Amniotic epithelial cell (primary cell): ENCODE measurements at places on chromosomes 3 and 15.

GRCh38 chr15:57057134-57057930 lies 138.9 kb downstream of the TCF12 start:
- DNase-seq: no peak

DNA sequence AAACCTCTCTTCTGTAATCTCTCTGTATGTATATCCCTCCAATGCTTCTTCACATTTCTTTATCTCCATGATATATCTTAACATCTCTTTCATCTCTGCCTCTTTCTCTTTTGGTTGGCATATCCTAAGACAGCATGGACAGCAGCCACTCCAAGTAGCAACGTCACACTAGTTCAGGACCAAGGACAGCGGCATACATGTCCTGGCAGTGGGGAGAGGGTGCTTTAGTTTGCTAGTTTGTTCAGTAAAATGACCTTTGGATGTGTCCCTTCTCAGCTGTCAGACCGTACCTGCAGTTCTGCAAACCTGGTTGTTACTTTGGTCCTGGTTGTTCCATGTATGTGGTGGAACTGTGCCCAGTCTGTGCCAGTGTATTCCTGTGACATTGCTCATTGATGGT lies 225.6 kb upstream of the ROPN1 start:
- peak; percentile 78 for DNase-seq

- no peak for DNase-seq
These were observed 59.6 kb downstream of the SMAD3 start for GRCh38 chr15:67124911-67125588.

DNA sequence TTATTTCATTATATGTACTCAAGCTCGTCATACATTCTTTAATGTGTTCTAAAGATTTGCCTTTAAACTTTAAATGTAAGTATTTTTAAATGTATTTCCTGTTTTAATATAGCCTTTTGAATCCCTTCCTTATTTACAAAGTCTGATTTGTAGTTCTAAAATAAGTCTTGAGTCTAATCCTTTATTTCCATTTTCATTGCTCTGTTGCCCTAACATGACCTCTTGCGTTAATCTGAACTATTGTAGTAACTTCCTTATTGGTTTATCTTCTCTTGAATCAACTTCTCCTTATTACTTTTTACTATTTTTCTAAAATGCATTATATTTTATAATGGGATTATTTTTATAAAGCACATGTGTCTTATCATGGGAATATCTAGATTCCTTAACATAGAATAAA lies 24.0 kb downstream of the KNL1 start:
- no peak for DNase-seq

DNA sequence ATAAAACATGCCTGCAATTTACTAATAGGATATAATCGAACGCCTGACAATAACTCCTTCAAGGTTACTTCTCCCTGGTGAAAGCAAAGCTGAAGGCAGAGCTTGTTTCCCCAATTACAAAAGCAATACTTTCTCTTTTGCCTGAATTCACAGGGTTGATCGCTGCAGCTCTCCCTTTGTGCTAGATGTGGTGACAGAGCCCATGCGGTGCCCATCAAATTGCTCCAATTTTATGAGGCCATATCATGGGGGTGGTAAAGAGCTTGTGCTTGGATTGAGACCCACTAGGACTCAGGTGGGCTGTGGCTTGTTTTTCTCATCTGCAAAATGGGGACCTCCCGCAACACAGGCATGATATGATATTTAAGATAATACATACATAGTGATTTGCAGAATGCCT lies 143.4 kb downstream of the GREM1 start:
- no peak for DNase-seq

- DNase-seq: no peak
These were observed 1.2 kb downstream of the ROBO1 start for GRCh38 chr3:79766496-79767193.

DNA sequence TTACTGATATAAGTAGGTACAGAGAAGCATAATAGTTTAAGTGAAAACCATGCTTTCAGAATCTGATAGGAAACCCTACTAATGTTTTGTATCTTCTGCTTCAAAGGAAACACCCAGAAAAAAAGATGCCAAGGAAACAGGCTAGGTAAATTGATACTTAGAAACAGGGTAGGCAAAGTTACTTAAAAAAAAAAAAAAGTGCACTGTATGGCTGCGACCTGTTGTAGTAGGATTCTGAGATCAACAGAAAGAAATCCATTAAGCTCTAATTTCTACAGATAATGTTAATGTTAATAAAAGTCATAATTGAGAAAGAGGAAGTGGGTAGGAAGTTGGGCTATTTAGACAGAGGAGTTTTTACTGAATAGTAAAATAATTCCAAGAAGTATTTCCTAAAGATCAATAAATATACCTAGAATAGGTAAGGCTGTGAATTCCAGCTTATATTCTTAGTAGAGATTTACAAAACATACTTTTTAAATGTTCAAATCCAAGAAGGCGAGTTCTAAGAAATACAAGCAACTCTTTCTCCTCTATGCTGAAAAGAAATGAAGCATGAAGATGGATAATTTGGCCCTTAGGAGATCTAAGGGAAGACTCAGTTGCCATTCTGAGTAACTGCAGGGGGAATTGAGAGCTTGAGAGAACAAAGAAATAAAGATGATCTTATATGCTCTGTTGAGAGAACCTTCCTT lies 24.1 kb upstream of the STT3B start:
- DNase-seq: no peak

DNA sequence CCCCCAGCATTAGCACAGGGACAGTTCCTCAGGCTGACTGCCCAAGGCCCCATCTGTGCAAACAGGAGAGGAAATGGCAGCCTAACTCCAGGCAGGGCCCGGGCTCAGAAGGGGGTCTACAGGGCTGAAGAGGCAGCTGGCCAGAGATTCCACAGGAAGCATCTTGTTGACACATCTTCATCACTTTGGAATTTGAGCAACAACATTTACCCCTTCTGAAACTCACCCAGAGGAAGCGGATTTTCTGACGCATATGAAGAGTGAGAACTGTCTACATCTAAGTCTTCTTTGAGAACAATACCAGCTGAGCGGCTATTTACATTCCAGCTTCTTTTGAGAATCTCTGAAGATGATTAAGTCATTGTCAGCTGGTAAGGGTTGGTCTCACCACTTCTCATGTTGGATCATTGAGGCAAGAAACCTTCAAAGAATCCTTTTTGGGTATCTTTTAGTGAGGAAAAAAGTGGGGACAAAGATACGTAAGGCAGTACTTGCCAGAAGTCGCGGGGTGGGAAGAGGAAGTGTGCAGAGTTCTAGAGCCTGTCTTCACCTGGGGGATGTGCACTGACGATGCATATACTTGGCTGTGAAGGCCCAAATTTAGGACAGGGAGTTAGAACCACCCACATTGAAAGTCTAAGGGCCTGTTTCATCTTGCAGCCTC lies 25.4 kb upstream of the SRP14 start:
- peak; percentile 63 for DNase-seq

DNA sequence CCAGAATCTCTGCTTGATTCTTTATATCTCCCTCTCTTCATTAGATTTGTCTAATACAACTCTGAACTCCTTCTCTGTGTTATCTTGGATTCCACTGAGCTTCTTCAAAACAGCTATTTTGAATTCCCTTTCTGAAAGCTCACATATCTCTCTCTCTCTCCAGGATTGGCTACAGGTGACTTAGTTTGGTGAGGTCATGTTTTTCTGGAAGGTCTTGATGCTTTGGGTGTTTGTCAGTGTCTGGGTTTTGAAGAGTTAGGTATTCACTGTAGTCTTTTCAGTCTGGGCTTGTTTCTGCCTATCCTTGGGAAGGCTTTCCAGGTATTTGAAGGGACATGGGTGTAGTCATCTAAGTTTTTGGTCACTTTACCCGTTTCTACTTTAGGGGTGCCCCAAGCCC lies 781.8 kb downstream of the FHIT start:
- no peak for DNase-seq

- DNase-seq: no peak
These were observed 107.7 kb downstream of the CHCHD4 start for GRCh38 chr3:14016900-14017475.

GRCh38 chr15:25954398-25954797 lies 91.3 kb upstream of the ATP10A start:
- DNase-seq: no peak

DNA sequence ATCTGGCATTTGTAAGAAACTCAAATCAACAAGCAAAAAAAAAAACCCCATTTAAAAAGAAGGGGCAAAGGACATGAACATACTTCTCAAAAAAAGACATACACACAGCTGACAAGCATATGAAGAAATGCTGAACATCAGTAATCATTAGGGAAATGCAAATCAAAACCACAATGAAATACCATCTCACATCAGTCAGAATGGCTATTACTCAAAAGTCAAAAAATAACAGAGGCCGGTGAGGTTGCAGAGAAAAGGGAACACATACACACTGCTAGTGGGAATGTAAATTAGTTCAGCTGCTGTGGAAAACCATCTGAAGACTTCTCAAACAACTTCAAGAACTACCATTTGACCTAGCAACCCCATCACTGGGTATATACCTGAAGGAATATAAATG lies 199.4 kb upstream of the THBS1 start:
- DNase-seq: no peak

DNA sequence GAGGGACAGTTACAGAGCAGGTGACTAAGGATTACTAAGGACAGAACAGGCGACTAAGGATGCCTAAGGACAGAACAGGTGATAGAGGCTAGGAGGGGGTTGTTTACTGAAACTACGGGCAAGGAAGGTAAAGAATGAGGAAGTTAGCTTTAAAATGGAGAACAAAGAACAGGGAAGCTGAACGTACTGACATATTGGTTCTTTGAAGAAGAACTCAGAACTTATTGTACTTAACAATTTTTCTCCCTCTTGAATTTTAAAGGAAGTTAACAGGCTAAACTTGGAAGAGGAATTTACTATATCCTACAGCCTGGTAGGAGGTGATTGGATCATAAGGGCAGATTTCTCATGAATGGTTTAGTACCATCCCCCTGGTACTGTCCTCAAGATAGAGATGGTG lies 290.2 kb downstream of the SHQ1 start:
- no peak for DNase-seq

DNA sequence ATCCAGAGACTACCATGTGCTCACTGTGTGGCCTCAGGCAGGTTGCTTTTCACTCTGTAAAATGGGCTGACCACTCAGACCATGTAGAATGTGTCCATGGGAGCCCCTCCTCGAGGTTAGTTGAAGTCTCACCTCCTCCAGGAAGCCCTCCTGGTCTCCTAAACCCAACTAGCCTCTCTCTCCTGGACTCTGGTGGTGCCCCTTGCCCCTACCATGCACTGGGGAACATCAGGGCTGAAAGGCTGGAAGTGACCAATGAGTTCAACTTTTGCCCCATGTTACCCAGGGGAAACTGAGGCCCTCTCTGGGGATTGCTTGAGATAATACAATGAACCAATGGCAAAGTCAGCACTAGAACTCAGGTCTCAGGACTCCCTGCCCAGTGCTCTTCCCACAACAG lies 69.2 kb upstream of the SLC6A6 start:
- DNase-seq: no peak

GRCh38 chr15:89030311-89030710 lies 57.9 kb upstream of the ABHD2 start:
- DNase-seq: no peak

- DNase-seq: no peak
These were observed 120.0 kb upstream of the C15orf61 start for GRCh38 chr15:67400890-67401289.

DNA sequence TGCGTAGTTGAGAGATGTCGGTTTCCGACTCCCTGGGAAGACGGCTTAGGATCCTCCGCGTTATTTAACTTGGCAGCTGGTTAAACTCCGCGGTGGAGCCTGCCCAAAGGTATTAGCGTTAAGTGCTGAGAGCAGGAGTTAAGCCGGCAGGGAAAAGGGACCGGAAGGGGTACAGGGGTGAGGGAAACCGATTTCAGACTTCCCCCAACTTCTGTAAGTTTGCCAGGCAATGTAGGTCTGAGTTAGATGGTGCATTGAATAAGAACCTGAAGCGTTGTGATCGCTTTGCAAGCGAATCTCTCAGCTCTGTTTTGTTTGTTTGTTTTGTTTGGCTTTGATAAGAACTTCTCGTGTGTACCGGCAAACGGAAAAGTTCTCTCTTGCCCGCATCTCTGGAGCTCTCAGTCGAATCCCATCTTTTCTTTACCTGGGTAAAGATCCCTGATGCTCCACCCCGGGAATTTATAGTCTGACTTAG lies 6.0 kb upstream of the FEZF2 start:
- no peak for DNase-seq

GRCh38 chr3:87461036-87461435 lies 184.7 kb upstream of the POU1F1 start:
- DNase-seq: no peak

DNA sequence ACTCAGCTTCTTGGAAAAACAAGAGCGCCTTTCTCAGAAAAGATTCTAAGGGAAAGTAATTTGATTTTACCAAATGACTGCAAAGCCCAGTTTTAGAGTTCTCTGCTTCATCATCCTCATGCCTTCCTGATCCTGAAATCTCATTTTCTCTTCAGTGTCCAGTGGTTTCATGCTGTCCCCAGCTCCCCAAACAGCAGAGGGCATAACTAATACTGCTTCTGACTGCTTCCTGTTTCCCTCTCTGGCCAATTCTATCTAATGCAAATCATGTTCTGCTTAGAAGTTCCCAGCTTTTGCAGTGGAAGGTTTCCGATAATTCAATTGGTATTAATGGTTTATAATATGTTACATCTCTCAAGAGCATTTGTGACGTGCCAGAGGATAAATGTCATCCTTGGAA lies 161.1 kb downstream of the CLSTN2 start:
- DNase-seq: no peak

DNA sequence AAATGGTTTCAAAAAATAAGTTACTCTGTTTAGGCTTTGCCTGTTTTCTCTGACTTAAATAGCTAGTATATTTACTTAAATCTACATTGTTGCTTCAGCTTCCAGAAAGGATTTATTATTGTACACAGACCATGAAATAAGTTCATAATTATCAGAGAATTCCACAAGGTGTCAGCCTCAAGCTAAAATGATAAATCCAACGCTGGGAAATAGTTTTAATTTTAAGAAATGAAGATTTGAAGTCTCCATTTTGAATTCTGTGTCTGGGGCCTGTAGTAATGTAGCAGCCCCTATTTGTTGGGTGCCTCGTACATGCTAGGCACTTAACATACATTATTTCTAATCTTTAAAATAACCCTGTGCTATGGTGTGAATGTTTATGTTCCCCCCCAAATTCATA lies 92.6 kb upstream of the KCNMB2 start:
- no peak for DNase-seq

- peak; percentile 58 for DNase-seq
These were observed 205.6 kb downstream of the VGLL3 start for GRCh38 chr3:86785386-86785785.
